NCI-H187 treated with DMSO at 0.1 percent for 48 hours (cell line): ENCODE measurements at places on chromosomes 2 and 18.

GRCh38 chr18:58800582-58800981 is 64.1 kb upstream of the ZNF532 start:
- no peak for DNase-seq

DNA sequence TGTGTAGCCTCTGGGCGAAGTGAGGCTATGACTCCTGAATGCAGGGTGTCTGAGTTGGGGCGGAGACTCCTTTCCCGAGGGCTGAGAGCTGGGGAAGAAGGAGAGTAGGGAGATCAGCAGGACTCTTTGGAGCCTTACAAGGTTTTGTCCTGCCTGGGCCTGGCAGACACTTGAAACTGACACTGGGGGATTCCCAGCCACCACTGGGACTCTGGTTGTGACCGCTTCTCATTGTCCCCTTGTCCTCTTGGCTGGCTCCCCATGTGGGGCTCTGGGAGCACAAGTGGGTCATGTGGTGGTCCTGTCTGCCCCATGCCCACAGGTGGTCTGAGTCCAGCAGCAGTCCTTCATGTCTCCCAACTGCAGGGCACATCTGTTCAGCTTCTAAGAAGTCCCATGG is 78.2 kb upstream of the MGAT4A start:
- DNase-seq = no peak

- no peak for DNase-seq
Observed at GRCh38 chr18:33700513-33700976, 122.5 kb downstream of the ASXL3 start.

- no peak for DNase-seq
Observed at GRCh38 chr2:8638327-8638726, 43.5 kb upstream of the ID2 start.

GRCh38 chr18:43507842-43508481 is 230.7 kb upstream of the SYT4 start:
- DNase-seq = no peak

DNA sequence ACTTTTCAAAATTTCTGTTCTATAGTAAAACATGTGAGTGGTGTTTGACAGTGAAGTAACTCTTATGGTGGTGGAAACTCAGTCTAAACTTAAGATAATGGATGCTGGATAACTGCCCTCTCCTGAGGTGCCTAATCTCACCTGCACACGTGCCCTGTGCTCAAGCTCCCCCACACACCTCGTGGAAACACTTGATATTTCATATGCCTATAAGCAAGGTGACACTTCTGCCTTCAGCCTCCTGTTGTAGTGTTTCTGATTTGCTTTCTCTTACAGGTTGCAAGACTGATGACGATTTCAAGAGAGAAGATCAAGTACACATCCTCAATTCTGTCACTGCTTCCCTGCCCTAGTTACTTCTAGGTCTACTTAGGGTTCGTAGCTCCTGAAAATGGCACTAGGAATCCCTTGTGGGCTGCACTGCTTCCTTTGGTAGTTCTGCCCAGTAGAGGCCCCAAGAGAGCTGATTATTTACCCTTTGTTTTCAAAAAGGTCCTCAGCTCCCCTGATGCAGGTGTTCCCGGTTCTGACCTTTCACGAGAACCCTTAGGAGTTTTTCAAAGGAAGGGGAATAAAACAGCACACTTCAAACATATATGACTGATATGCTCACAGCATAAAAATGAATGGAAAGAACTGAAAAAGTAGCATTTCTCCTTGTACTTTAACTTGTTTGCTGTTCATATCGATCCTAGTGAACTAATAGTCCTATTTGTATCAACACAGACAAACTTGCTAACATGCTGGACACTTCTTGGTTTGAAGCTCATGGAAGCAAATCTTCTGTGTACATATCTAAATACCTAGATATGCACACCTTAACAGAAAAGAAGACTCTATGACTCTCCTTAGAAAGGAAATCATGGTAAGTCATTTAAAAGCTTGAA is 6.7 kb downstream of the CAVIN2 start:
- no peak for DNase-seq

DNA sequence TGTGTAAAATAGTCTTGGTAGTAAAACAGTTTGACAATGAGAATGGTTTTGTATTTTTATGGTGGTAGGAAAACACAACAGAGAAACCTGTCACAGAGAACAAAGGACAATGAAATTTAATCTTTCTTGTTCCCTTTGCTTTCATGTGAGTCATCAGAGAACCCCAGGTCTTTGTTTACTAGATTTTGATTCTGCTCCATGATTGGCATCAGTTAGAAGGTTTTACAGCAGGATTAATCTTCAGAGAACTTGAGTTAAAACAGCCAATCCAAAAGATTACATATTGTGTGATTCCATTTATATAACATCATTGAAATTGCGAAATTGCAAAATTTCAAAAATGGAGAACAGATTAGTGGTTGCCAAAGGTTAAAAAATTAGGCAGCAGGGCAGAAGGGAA is 2.5 kb downstream of the APLF start:
- DNase-seq = no peak

GRCh38 chr2:223768179-223768578 is 69.2 kb downstream of the AP1S3 start:
- no peak for DNase-seq

DNA sequence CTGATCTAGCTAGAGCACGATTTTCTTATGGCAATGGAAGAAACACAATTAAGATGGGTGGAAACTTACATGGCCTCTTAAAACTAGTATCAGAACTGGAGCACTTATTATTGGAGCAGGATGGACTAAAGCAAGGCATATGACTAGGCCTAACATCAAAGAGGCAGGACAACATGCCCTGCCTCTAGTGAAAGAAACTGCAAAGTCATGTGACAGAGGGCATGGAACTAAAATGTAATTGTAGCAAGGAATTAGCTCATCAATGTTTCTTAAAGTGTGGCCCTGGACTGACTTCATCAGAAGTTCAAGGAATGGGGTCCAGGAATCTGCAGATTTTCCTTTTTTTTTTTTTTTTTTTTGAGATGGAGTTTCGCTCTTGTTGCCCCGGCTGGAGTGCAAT is 5.3 kb upstream of the EIF2AK3 start:
- no peak for DNase-seq

DNA sequence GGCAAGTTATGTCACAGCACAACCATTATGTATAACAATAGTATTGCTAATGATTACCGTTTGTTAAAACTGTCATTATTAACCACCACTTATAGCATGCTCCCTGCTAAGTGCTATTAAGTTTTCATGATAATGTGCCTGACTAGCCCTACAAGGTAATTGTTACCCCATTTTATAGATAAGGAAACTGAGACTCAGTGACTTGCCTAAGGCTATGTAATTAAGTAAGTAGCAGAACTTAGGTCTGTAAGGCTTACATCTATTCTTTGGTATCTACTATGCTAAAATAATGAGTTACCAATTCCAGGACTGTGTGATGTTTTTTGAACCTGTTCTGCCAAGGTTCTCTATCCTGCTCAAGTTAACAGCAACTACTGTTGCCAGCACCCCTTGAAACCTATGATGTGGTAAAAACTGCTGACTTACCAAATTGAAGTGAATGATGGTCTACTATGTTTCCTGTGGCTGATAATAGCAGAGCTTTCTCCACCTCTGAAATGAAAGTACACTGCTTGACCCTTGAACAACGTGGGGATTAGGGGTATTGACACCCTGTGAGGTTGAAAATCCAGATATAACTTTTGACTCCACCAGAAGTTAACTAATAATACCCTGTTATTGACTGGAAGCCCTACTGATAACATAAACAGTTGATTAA is 18.2 kb downstream of the ACVR2A start:
- DNase-seq = no peak

- DNase-seq = no peak
Observed at GRCh38 chr2:200399046-200399445, 92.6 kb downstream of the SPATS2L start.

GRCh38 chr2:204850581-204850980 is 305.3 kb downstream of the PARD3B start:
- DNase-seq = no peak

DNA sequence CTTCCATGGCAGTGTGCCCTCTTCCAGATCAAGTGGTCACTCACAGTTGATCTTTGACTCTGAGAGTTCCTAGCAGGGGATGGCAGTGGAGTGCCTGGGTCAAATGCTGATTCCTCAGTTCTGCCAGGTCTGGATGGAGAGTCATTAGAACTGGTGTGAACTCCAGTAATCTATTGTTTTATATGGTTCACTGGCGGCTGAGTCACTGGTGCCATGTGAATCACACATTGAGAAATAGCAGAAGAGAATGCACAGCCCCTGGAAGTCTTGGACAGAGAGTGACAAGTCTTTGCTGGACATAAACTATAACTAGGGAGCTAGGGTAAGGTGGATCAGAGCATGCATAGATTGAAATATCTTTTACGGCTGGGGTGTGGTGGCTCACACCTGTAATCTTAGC is 86.9 kb downstream of the EIF2AK3 start:
- no peak for DNase-seq

DNA sequence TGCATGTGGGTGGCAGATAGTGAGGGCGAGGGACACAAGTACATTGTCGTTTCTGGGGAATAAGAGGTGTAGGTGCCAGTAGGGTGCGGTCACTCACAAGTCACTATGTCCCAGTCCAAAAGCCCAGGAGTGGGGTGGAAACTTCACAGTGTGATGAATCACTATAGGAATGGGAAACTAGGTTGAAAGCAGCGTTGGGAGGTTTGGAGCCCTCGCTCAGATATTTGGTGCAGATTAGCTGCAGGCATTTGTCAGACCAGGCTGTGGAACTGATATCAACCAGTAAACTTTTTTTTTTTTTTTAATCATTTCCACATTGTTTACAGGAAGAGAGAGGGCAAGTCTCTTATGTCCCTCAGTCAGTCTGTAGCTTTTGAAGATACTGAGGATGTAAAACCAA is 121.8 kb downstream of the CERS6 start:
- DNase-seq = no peak

DNA sequence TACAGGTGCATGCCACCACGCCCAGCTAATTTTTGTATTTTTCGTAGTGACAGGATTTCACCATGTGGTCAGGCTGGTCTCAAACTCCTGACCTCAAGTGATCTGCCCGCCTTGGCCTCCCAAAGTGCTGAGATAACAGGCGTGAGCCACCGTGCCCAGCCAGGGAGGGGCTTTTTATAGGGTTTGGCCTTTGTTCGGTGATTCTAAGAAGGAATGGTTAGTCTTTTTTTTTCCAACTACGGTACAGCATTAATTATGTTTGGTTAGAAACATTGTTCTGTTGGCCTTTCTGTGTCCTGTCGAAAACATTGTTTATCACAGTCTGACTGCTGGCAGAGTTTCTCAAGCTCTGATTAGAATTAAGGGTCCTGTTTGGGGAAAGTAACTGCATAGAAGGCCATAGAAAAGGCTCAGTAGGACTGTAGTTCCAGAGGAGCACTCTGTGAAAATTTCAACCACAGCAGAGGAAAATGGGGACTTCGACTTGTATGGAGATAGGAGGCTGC is 19.3 kb upstream of the SMCHD1 start:
- DNase-seq = no peak

DNA sequence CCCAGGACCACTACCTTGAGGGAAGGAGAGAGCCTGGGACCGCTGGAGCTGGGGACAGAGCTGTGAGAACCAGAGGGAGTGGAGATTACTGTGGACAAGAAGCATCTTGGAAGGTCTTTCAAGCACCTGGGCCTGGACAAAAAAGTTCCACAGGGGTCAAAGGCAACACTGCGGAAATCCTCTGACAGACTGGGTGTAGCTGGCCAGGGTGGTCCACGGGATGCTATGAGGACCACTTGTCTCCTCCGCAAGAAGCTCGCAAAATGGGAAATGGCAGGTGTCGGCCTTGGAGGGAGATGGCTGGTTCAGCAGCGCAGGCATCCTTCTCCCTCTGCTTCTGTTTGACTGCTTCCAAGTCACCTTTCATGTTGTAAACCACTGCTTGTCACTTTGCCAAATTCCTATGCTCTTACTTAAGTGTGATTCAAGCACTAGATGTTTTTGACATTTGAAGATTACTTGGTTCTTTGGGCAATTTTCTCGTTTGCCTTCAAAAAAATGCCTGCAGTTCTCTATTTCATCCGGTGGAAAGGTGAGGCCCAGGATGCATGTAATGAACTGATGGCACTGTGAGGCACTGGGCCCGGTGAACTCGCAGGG is 27.7 kb downstream of the KLHL29 start:
- DNase-seq = no peak

DNA sequence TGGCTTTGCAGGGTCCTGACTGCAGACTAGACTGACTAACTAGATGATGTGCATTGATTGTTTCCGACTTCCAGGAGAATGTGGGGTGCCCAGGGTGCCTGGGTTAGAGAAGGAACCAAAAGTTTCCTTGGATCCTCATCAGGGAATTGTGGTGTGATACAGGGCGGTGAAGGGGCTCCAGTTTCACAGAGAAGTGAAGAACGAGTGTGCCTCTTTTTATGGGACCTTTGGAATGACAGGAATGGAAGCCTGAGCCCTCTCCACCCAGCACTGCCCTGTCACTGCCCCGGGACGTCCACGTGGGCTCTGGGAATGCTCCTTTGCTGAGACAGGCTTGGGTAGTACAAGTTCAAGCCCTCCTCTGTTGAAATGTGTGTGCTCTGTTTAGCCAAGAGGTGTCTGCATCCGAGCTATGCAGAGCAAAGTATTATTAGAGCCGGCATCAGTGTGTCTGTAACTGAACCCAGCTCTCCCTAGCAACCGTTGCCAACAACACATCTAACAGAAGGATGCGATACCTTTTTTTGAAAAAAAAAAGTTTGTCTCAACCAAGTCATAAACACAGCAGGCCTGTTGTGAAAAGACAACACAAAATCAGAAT is 183.6 kb downstream of the SMAD7 start:
- no peak for DNase-seq

- no peak for DNase-seq
Observed at GRCh38 chr2:42086500-42086953, 38.7 kb downstream of the PKDCC start.

- no peak for DNase-seq
Observed at GRCh38 chr2:112757265-112757664, 7.1 kb downstream of the CKAP2L start.

DNA sequence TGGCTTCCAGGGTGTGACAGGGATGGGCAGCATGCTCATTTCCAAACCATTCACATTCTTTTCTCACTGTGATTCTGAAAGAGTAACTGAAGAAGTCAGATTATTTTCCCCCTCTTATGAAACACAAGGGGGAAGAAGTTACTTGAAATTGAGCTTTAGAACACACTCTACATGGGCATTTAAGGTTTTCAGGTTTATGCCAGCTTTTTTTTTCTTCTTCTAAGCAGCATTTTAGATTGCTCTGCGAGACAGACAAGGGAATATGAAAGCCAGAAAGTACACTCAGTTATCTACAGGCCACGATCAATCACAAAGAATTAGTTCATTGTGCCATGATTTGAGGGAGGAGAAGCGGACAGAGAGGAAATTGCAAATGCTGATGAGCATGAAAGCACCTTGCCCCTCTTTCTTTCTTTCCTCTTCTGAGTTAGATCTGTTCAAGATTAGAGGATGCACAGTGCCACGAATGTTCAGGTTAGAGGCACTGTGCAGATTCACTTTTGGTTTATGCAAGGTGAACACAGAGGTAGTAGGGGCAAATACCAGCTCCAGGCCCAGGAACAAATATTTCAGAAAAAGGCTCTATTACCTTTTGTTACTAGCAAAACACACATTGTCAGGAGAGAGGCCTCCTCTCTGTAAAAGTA is 49.2 kb downstream of the CXCR4 start:
- DNase-seq = no peak

DNA sequence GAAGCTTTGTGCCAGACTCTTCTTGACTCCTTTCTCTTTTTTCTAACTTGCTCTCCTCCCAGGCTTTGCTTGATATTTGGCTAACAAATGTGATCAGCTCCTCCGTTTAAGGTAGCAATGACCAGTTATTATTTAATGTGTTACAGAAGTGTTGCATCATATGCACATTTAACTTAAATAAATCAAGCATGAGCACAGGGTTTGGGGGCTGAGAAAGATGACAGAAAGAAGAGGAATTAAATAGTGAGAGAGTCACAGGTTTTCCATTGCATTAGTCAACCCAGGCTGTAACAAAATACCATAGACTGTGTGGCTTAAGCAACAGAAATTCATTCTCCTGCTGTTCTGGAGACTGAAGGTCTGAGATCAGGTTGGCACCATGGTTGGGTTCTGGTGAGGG is 343.8 kb downstream of the RPRM start:
- no peak for DNase-seq
